ENCODE measurements at places on chromosomes 4 and X.

DNA sequence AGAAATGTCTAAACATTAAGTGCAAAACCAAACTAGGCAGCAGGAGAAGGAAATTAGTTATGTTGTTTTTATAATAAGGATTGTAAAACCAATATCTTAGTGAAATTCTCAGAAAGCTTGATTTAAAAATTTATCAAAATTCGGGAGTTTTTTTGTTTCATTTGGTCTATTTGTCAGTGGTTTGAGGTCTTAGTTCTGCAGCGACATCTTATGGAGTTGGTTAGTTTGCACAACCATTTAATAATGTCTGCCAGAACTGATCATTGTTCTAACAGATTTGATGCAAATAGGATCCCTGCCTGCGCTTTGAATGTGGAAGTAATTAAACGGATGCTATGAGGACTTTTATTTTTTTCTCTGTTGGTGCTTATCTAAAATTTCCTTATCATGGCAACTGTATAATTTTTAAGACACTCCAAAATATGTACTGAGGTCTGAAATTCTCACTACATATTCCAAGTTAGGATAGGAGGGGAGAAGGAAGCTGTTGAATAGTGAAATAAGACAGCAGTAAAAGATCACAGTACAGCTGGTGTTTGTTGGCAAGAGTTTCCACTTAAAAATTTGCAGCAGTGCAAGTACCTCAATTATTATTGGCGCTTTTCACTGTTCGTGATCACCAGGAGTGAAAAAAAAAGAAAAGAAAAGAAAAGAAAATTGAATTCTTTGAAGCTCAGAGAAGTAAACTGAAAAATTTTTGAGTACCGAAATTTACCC lies 2521.4 kb downstream of the ARAP2 start:
- DNase-seq: peak; percentile 81

- DNase-seq: peak; percentile 33
Observed at GRCh38 chrX:41734530-41734929, 10.5 kb downstream of the GPR82 start.

- no peak for DNase-seq
Observed at GRCh38 chrX:27883468-27884092, 75.8 kb downstream of the MAGEB10 start.

DNA sequence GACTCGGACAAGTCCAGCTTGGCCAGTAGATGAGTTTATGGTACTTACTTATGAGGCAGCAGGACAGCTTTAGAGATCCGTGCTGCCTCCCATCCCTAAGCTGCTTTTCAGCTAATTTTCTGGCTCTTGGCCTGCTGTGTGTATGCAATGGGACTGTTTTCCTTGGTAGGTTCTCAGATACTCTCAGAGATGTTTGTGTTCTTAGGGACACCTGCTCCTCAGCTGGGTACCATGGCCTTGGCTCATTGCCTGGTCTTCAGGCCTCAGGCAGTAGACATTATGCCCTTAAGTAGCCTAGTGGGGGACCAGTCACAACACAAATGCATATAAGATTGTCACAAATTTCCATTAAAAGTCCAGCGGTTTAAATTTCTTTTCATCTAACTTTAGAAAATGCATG lies 688.0 kb downstream of the PCDH7 start:
- DNase-seq: no peak
